CD4-positive, alpha-beta T cell treated with Interferon alpha-2 for 1 hour (primary cell): ENCODE measurements at places on chromosomes 11 and 22.

- DNase-seq: no peak
Measured at GRCh38 chr11:82998697-82999096, 73.0 kb downstream of the RAB30 start.

DNA sequence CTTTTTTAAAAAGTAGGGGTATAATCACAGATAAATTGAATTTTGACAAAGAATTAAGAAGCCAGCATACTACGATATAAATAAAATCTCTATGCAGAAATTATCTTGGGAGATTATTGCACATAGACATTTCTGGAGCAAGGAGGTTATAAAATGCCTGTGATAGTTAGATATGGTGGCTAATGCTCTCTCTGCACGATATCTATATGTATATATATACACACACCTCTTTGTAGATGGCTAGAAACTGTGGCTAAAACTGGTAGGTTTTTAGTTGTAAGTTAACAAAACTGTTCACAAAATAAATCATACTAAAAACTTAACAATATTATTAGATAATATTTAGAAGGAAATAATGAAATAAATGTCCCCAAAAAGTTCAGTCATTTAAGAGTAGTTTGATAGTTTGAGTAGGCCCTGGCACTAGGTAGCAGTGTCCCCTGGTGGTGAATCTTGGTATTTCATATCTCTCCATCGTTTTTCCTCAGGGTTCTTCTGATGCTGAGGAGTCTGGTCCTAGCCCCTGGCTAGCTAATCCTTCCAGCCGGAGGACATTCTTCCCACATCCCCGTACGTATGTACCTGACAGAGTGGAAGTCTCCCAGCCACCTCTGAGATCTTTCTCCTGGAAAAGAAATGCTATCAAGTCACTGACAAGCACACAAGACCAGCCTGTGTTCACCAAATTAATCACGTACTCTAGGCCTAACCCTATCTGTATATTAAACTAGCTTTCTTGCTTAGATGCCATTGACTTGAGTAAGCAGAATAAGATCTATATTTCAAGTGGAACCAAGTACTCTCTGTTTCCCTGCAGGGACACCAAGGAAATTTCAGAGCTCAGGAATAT, 32.2 kb downstream of the ART5 start:
- DNase-seq: peak; percentile 60

DNA sequence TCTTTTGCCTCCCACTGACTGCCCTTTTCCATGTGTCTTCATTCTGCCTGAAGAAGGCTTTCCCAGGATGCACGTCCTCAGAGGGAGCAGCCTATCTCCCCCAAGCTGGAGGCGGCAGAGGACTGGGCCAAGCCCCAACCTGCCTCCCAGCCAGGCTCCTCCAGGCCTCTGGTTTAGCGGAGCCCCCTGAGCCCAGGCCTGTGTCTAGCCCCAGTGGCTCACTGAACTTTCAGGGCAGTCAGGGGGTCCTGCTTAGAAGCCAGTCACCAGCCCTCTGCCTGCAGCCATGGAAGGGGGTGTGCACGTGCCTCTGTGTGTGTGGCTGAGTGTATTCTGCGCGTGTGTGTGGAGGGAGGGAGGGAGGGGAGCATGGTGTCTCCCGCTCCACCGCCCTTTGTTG, 10.4 kb upstream of the GRK2 start:
- no peak for DNase-seq

GRCh38 chr11:1053121-1053901, 16.8 kb upstream of the MUC6 start:
- no peak for DNase-seq

- DNase-seq: no peak
Measured at GRCh38 chr11:9784602-9785315, 120.9 kb downstream of the SWAP70 start.
